Esophagus squamous epithelium (tissue), 5 donors: ENCODE measurements at places on chromosomes 4 and X. TPM values are rescaled to one million over a fixed set of nuclear protein-coding genes. Genes with fewer than 3 reads are reported as not detected.
A peak's percentile ranks its signal among the peaks of the same experiment; 100 is the strongest.

GRCh38 chrX:43064096-43064495 lies 286.1 kb upstream of the PPP1R2C start:
- no peaks in the 10 kb centered on the region for H3K4me1 ChIP-seq
- H3K36me3 ChIP-seq: no peaks in the 10 kb centered on the region
- H3K27me3 ChIP-seq: no peaks in the 10 kb centered on the region
- H3K27ac ChIP-seq: no peak overlapping the region
- H3K4me3 ChIP-seq: no peak overlapping the region
- DNase-seq: no peak

- H3K27me3 ChIP-seq: no peaks in the 10 kb centered on the region
- no peak for DNase-seq
- peaks cover 86% of the 10 kb centered on the region for H3K4me1 ChIP-seq
- H3K4me3 ChIP-seq: no peak overlapping the region
These were observed 35.7 kb downstream of the MECP2 start for GRCh38 chrX:154061801-154062200.

GRCh38 chrX:135481696-135482179 lies 38.7 kb upstream of the INTS6L start:
- H3K4me1 ChIP-seq: no peaks in the 10 kb centered on the region
- DNase-seq: no peak
- H3K36me3 ChIP-seq: no peaks in the 10 kb centered on the region
- no peak overlapping the region for H3K4me3 ChIP-seq
- H3K27me3 ChIP-seq: no peaks in the 10 kb centered on the region

DNA sequence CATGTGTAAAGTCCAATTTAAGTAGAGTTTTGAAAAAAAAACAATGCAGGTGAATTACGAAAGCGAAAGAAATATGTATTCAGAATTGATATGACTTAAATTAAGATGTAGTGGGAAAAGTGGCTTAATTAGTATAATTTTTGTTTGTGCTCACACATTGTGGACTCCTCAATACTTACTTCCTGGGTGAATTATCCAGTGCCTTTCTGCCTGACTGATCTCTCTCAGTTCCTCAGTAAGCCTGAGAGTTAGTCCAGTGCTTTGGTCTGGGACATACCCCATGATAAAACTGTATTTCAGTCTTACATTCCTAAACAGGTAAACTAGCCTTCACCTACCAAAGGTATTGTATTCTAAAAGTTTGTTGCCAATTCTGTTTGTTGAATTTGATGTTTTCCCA lies 8.4 kb downstream of the PGAM4 start:
- no peaks in the 10 kb centered on the region for H3K36me3 ChIP-seq
- no peaks in the 10 kb centered on the region for H3K4me1 ChIP-seq
- H3K27ac ChIP-seq: no peak overlapping the region
- no peak overlapping the region for H3K4me3 ChIP-seq

DNA sequence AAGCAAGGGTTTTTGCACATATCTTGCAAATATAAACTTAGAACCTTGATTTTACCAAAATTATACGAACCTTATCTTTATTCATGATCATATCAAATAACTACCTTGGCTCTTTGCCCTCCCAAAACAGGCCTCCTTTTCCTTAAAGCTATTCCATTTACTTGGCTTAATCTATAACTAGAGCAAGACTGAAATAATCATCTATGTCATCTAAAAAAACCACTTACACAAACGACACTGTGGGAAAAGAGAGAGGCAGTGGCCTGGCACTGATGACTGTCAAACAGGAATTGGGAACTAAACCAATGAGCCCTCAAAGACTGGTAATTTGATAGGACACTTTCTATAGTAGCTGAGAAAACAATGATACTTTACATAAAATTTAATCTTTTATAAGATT lies 11.7 kb upstream of the PTPN13 start:
- H3K4me3 ChIP-seq: peak overlapping the region; percentile 22
- H3K4me1 ChIP-seq: peaks cover 37% of the 10 kb centered on the region
- DNase-seq: no peak
- no peaks in the 10 kb centered on the region for H3K27me3 ChIP-seq

GRCh38 chrX:12010436-12010835 lies 127.8 kb upstream of the FRMPD4 start:
- H3K27ac ChIP-seq: no peak overlapping the region
- H3K4me1 ChIP-seq: no peaks in the 10 kb centered on the region
- H3K36me3 ChIP-seq: no peaks in the 10 kb centered on the region
- H3K27me3 ChIP-seq: no peaks in the 10 kb centered on the region
- H3K4me3 ChIP-seq: no peak overlapping the region

DNA sequence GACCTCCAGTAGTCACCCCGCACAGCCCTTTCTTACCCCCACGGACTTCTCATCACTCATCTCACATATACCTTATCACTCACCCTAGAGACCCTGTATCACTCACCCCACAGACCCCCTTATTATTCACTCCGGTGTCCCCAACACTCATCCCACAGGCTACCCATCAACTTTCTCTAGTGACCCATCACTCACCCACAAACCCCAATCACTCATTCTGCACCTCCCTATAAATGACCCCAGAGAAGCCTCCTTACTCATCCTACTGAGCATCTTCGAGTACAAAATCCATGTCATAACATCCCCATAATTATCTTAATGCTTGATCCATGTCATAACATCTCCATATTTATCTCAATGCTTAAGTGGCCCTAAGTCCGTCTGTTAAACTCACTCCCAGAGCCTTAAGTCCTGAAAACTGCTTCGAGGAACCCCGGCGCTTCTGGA lies 934 bp downstream of the ZNF41 start:
- peaks cover 20% of the 10 kb centered on the region for H3K4me1 ChIP-seq
- H3K36me3 ChIP-seq: no peaks in the 10 kb centered on the region
- H3K27me3 ChIP-seq: no peaks in the 10 kb centered on the region
- DNase-seq: no peak

DNA sequence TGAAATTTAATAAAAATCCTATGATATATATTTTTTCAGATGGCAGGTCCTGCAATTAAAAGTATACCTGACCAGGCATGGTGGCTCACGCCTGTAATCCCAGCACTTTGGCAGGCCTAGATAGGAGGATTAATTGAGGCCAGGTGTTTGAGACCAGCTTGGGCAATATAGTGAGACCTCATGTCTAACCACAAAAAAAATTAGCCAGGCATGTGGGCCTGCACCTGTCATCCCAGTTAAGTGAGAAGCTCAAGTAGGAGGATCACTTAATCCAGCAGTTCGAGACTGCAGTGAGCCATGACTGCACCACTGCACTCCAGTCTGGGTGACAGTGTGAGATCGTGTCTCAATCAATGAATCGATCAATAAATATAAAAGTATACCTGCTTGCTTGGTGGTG lies 2.5 kb downstream of the OCIAD2 start:
- H3K27ac ChIP-seq: no peak overlapping the region
- H3K36me3 ChIP-seq: no peaks in the 10 kb centered on the region
- H3K4me3 ChIP-seq: no peak overlapping the region
- H3K27me3 ChIP-seq: no peaks in the 10 kb centered on the region
- peaks cover 65% of the 10 kb centered on the region for H3K4me1 ChIP-seq

GRCh38 chr4:1058198-1058996 lies 47.0 kb downstream of the FGFRL1 start:
- H3K4me1 ChIP-seq: peaks cover 3% of the 10 kb centered on the region
- H3K36me3 ChIP-seq: no peaks in the 10 kb centered on the region
- no peak overlapping the region for H3K4me3 ChIP-seq
- H3K27me3 ChIP-seq: peaks cover 2% of the 10 kb centered on the region

GRCh38 chrX:65671966-65672365 lies 4.5 kb downstream of the MSN start:
- DNase-seq: no peak
- no peaks in the 10 kb centered on the region for H3K36me3 ChIP-seq
- H3K4me1 ChIP-seq: peaks cover 10% of the 10 kb centered on the region
- peak overlapping the region; percentile 67 for H3K27ac ChIP-seq

GRCh38 chr4:114595207-114595606 lies 3.4 kb upstream of the UGT8 start:
- H3K4me1 ChIP-seq: peaks cover 25% of the 10 kb centered on the region
- no peaks in the 10 kb centered on the region for H3K27me3 ChIP-seq
- no peak overlapping the region for H3K4me3 ChIP-seq
- H3K36me3 ChIP-seq: no peaks in the 10 kb centered on the region

DNA sequence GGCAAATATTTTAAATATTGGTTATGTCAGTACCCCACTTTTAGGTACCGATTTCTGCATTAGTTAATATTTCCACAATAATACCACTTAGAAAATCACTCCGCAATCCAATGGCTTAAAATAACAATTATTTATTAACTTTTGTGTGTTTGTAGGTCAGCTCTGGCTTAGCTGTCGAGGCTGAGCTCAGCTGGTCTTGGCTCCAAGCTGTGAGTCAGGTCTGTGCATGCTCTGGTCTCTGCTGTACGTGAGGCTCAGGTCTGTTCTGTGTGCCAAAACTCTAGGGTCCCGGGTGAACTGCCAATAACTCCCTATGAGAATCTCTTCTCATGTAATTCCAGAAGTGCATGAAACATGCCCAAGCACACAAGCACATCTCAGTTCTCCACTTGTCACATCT lies 245.8 kb upstream of the GK2 start:
- H3K4me3 ChIP-seq: no peak overlapping the region
- no peaks in the 10 kb centered on the region for H3K27me3 ChIP-seq
- H3K36me3 ChIP-seq: no peaks in the 10 kb centered on the region
- no peaks in the 10 kb centered on the region for H3K4me1 ChIP-seq
- H3K27ac ChIP-seq: no peak overlapping the region
- no peak for DNase-seq

GRCh38 chr4:183729430-183730328 lies 70.6 kb downstream of the TRAPPC11 start:
- H3K27ac ChIP-seq: peak overlapping the region; percentile 64
- no peaks in the 10 kb centered on the region for H3K27me3 ChIP-seq
- no peak for DNase-seq
- peaks cover 18% of the 10 kb centered on the region for H3K4me1 ChIP-seq

- H3K27ac ChIP-seq: no peak overlapping the region
- DNase-seq: no peak
- H3K27me3 ChIP-seq: no peaks in the 10 kb centered on the region
- no peaks in the 10 kb centered on the region for H3K4me1 ChIP-seq
These were observed 978.3 kb upstream of the TENM3 start for GRCh38 chr4:181264893-181265292.

DNA sequence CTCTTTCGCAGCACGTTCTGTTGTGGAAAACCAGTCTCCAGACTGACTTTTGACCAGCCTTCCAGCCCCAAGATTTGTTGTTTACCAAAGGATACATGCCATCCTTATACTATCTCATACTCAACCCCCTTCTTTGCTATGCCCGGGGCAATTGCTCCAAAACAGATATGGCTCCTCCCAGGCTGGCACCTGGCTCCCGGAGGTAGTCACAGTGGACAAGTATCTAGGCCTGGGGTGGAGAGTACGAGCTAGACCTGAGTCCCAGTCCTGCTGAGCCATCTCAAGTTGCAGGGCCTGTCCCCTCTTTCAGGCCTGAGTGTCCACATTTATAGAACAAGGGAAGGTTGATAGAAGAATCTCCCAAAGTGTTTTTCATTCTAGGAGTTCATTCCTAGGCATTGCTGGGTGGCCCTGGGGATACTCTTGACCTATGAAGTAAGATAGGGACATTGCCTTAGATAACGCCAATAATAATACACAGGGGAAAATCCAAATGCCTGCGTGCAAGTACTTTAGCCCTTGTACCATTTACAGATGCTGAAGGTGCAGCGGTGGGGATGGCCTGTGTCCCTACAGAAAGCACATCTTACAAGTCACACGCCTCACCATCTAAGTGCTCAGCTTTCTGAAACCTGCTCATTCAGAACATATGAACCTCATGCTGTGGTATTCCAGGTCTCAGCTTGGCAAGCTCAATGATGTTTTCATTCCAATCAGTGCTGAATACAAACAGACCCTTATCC lies 136.7 kb upstream of the MAMLD1 start:
- no peak overlapping the region for H3K27ac ChIP-seq
- DNase-seq: no peak
- H3K4me1 ChIP-seq: no peaks in the 10 kb centered on the region
- no peaks in the 10 kb centered on the region for H3K36me3 ChIP-seq

- DNase-seq: no peak
- no peaks in the 10 kb centered on the region for H3K27me3 ChIP-seq
These were observed 41.1 kb upstream of the HS3ST1 start for GRCh38 chr4:11469650-11470437.

DNA sequence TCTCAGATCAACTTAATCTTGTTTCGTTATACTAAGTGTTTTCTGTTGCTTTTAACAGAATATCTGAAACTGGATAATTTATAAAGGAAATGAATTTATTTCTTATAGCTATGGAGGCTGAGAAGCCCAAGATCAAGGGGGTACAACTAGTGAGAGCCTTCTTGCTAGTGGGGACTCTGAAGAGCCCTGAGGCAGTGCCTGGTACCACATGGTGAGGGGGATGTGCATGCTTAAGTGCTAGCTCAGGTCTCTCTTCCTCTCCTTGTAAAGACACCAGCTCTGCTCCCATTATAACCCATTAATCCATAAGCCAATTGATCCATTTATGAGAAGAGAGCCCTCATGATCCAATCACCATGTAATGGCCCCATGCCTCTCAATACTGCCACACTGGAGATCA lies 17.9 kb downstream of the COX18 start:
- H3K36me3 ChIP-seq: peaks cover 6% of the 10 kb centered on the region
- H3K27ac ChIP-seq: no peak overlapping the region
- no peak for DNase-seq
- H3K4me1 ChIP-seq: no peaks in the 10 kb centered on the region
- no peaks in the 10 kb centered on the region for H3K27me3 ChIP-seq

- H3K27ac ChIP-seq: peak overlapping the region; percentile 68
- DNase-seq: no peak
- no peaks in the 10 kb centered on the region for H3K36me3 ChIP-seq
These were observed 167.1 kb downstream of the MAML3 start for GRCh38 chr4:139986689-139987501.

- no peaks in the 10 kb centered on the region for H3K36me3 ChIP-seq
- no peak overlapping the region for H3K4me3 ChIP-seq
- no peaks in the 10 kb centered on the region for H3K27me3 ChIP-seq
- H3K27ac ChIP-seq: no peak overlapping the region
- no peak for DNase-seq
These were observed 646.9 kb downstream of the FAT4 start for GRCh38 chr4:125961626-125962025.

DNA sequence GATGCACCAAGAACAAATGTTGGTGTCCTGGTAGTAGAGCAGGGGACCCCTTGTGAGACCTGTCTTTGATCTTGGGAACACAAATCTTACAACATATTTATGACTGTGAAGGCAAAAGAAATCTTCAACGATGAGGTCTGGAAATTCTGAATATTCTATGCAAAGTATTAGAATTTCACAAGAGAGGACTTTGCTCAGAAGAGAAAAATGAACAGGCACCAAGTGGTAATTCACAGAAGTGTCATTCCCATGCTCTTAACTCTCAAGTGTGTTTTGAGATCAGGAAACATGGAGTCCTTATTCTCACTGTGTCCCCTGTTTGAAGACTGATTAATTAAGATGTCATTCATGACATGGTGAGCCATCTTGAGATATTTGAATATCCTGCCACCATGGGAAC lies 52.5 kb downstream of the COQ2 start:
- no peak overlapping the region for H3K4me3 ChIP-seq
- no peak overlapping the region for H3K27ac ChIP-seq
- no peak for DNase-seq

GRCh38 chr4:147175460-147176025 lies 229.9 kb upstream of the TTC29 start:
- no peaks in the 10 kb centered on the region for H3K4me1 ChIP-seq
- no peak for DNase-seq
- H3K27me3 ChIP-seq: no peaks in the 10 kb centered on the region
- no peaks in the 10 kb centered on the region for H3K36me3 ChIP-seq

Gene HSFX3
- not detected for total RNA-seq

Gene CLGN
- total RNA-seq: 1.2 TPM

Gene FHL1
- 509 TPM for total RNA-seq

Gene FAM47E
- total RNA-seq: not detected

Gene CDS1
- total RNA-seq: 32.9 TPM

Gene ZNF141
- 7.2 TPM for total RNA-seq

Gene SSX2B
- total RNA-seq: not detected

Gene F11
- not detected for total RNA-seq

Gene BTC
- total RNA-seq: 1.8 TPM

Gene RWDD4
- total RNA-seq: 19.5 TPM

Gene CENPE
- total RNA-seq: 3.0 TPM

Gene CENPVL3
- total RNA-seq: not detected

Gene TCP11X2
- not detected for total RNA-seq

Gene MTTP
- not detected for total RNA-seq
